ENCODE measurements at places on chromosomes 2 and 18.

DNA sequence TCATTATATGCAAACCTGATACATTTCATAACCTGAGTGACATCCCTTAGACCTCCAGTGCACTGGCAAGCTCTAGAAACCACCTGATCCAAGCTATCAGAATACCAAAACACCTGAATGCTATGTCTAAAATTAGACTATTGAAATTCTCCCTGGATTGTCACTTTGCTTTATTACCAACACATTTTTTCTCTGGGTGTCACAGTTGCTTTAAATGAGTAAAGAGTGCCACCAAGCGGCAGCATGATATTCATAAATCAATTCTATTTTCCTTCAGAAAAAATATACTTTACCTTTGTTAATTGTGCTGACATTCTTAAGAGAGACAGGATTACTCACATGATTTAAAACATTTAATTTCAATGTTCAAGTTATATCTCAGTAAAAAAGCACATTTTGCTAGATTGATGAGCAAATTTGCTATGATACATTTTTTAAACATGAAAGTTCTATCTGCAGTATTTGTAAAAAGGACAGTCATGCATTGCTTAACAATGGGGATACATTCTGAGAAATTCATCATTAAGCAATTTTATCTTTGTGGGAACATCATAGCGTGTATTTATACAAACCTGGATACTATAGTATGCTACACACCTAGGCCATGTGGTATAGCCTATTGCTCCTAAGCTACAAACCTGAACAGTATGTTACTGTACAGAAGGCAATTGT is 338.4 kb upstream of the SLC39A10 start:
- peak; percentile 8 for DNase-seq

DNA sequence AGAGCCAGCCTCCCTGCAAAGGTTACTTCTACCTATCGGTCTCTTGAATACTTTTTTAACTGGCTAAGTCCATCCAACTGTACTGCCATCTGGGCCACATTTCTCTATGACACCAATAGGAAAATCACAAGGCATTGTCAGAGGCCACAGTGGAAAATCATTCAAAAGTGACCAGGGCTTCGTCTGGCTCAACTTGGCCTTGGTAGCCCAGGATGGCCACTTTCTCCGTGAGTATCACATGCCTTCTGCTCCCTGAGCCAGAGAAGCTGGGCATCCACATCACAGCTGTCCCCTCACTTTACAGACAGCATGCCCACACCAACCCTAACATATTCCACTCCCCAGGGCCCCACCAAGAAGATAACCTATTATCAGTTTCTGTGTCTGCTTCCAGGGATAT is 5.8 kb downstream of the CIB4 start:
- no peak for DNase-seq

DNA sequence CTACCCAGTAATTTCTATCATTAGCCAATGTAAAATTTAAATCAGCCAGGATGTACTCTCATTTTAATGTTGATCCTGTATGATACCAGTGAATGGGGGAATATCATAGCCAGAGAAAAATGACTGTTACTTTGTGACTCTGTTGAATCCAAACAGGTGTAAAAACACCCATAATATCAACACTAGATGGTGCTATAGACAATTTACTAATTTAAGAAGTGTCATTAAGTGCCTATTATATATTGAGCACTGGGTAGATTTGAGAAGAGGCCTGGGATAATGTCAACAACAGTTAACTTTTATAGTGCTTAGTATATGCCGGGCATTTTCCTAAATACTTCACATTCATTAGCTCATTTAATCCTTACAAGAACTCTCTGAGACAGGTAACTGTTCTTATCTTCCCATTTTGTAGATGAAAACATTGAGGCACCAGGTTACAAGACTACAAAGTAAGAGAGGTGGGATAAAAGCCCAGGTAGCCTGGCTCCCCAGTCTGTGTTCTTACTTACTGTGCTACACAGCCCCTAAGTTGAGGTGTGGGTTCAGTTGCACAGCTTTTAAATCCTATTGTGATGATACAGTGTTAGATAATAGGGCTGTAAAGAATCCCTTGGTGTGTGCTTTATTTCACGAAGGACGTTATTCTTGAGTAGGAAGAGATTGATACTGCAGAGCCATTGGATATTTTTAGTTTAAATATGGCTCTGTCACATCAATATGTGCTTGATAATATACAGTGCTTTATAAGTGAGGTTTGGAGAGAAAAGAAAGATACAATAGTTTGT is 325.5 kb downstream of the AGPS start:
- no peak for DNase-seq

DNA sequence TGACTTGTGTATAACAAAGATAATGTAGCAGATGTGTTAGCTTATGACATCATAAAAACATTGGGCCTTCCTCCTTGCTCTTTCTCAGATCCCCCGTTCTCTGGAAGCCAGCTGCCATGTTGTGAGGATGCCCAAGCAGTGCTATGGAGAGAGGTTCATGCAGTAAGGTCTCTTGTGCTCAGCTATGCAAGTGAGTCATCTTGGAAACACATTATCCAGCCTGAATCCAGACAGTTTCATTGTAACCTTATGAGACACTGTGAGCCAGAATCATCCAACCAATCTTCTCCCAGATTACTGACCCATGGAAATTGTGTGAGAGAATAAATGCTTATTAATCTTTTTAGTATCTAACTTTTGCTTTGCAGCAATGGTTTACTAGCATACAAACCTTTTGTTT is 60.8 kb downstream of the ST6GAL2 start:
- no peak for DNase-seq

DNA sequence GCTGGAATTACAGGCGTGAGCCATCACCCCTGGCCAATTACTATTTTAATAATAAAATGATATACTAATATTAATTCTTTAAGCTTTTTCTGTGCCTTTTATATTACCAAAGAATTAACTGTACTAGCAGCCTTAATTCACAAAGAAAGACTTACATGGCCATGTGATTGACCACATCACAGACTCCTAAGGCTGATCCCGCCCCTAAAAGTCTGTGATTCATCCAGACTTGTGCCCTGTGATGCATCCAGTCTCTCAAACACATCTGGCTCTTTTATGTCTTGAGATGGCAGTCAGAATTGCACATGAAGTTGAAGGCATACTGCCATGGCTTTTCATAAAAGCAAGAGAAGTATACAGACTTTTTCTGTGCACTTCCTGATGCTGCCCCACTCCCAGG is 91.7 kb downstream of the DTNA start:
- no peak for DNase-seq

DNA sequence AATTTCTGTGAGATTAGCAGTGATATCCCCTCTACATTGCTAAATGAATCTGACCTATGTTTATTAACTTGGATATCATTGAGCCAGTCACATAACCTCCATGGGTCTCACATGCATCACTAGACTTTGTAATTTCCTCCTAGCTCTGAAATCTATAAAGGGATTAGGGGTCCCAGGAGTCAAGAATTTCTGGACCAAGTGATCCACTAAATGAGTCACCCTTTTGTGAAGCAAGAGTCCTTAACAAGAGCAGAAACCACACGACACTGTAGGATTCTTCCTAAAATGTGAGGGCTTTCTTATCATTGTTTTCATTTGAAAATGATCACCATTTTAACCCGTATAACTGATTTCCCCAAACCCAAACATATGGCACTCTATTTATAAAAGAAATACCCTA is 90.3 kb downstream of the DHRS9 start:
- DNase-seq, result no peak

DNA sequence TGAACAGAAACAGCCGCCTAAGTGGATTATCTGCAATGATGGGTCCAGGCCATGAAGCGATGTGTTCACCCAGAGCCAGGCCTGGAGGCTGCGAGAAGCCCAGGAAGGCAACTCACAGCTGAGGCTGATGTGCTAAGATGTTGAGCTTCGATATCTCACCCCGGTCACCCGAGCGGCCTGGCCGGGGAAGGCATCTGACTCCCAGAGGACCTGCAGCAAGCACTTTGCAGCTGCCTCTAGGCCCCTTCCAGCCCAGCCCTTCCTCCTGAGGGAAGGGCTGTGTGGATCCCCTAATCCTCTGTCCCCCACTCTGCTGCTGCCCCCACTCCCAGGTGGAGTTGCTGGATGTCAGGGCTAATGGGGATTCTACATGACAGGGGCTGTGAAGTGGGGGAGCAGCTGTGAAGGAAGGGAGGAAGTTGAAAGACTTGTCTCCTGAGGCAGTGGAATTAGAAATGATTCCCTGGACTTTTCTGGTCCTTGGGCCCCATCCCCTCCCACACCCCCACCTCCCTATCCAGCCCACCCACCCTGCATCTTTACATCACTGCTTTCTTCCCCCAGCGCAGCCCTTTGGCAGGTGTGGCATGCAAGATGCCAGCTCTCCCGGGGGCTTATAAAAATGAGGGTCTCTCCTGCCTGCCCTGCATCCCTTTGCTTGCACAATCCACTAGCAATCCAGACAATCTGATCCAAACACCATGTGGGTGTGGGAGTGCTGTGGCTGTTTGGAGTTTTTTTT is 4.3 kb downstream of the ATP6V1B1 start:
- peak; percentile 12 for DNase-seq

- no peak for DNase-seq
Observed at GRCh38 chr2:235191486-235191885, 239.7 kb downstream of the SH3BP4 start.

DNA sequence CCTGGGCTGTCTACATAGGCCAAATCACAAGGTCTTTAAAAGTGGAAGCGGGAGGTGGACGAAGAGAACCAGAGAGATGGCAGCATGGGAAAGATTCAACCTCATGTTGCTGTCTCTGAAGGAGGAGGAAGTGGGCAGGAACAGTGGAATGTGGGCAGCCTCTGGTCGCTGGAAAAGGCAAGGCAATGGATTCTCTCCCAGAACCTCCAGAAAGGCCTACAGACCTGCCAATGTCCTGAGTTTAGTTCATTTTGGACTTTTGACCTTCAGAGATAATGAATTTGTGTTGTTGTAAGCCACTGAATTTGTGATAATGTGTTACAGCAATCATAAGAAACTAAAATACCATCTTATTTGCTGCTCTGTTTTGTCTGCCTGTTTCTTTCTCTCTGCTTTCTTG is 122.5 kb downstream of the RNF152 start:
- no peak for DNase-seq

GRCh38 chr18:23453680-23454058 is 582 bp downstream of the RIOK3 start:
- DNase-seq, result no peak

DNA sequence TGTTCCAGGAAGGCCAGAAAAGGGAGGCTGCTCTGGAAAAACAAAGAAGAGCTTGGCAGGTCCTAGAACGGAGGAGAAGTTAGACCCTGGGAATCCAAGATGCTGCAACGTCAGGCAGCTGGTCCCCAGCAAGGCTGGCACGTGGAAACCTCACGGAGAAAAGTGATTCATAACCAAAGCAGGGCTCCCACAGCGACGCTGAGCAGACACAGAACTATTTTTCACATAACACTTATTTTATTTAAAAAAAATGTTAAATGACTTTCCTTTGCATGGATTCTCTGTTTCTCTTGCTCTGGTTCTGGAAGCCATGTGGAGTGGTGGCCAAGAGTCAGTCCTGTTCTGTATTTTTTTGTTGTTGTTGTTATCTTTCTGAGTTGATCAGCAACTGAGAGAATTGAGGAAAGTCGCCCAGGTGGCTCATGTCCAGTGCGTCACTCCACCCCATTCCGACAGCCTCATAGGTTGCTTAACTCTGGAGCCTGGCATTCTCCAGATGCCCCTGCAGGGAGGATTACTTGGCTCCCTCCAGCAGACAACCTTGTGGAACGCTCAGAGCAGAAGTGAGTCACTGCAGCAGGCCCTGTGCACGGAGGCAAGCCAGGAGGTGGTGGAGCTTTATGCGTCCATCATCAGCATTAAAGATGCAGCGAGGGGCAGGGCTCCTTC is 229.9 kb upstream of the HDAC4 start:
- DNase-seq, result no peak

- no peak for DNase-seq
Observed at GRCh38 chr2:217656316-217656715, 346.5 kb downstream of the TNS1 start.

- DNase-seq, result no peak
Observed at GRCh38 chr2:200338692-200339091, 32.2 kb downstream of the SPATS2L start.

- DNase-seq, result no peak
Observed at GRCh38 chr2:239165206-239165831, 235.5 kb downstream of the HDAC4 start.

DNA sequence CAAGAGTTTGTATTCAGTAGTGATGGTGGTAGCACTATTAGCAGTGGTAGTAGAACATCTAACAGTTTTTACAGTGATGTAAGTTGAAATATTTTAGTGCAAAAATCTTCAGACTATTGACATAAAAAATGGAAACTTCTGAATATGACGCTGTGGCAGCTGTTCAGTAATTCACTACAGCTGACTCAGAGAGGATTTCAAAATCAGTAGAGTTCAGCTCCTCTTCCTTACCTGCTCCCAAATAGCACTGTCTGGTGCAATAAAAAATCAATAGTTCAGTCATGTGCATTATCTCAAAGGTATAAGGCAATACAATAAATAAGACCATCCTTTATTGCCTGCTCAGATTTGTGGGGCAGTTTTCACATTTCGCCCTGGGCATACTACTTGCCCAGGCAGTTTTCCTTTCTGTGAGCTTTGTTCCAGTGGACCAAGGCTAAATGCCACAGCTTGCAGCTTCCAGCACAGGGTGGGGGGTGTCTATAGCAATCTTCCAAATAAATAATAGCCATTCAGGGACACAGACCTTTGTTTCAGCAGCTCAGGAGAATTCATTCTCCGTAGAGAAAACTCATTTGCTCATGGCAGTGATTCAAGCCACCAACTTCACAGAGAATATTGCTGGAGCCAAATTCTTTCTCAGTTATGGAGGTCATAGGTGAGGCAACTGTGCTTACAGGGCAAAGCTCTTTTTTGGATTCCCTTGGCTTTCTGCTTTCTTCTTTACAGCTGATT is 33.9 kb upstream of the GORASP2 start:
- no peak for DNase-seq

DNA sequence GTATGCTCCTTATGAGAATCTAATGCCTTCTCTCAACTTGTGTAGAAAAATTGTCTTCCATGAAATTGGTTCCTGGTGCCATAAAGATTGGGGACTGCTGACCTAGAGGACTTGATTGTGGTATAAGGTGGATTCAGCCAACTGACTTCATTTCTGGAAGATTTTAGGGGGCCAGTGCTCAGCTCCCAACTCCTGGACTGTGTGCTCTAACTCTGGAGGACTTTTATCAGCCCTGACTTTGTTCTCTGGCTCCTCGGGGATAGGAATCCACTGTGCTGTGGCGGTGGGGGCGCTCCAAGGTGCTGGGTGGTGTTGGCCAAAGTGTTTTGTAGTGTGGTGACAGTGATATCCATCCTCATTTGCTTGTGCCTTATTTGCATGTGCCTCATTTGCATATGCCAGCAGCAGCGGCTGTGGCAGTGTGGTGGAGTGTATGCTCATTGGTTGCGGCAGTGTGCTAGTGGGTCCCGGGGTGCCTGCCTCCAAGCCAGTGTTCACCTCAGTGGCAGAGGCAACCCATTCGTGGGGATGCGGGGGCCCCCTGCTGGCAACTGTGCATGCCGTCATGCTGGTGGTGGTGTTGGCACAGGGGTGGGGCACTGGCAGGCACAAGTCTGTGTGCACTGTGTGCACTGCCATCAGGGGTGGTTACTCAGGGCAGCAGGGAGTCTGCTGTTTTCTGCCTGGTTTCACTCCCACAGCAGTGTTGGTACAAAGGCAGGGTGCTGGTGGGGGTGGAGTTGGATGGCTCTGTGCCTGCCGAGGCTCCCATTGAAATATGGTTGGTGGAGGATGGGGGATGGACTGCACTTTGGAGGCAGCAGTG is 19.6 kb downstream of the EHBP1 start:
- peak; percentile 23 for DNase-seq
